ENCODE measurements at places on chromosomes 2 and 18. TPM values are rescaled to one million over a fixed set of nuclear protein-coding genes. Genes with fewer than 3 reads are reported as not detected.
A peak's percentile ranks its signal among the peaks of the same experiment; 100 is the strongest.

TXNDC2 gene
- not detected for total RNA-seq

SRD5A2 gene
- not detected for total RNA-seq

DNA sequence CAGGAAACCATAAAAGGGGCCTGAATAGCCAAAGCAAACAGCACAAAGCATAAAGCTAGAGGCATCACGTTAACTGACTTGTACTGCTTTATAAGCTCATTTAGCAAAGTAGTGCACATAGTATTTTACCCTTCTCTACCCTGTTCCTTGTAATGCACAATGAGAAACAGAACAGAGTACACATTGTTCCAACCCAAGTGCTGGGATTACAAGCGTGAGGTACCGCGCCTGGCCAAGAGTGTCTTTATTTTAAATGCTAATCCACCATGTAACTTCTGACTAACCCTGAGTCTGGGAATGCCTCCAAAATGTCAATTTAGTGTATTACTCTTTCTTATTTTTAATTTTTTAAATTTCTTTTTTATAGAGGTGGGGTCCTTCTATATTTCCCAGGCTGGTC, 46.4 kb upstream of the STON1 start:
- DNase-seq = no peak

DNA sequence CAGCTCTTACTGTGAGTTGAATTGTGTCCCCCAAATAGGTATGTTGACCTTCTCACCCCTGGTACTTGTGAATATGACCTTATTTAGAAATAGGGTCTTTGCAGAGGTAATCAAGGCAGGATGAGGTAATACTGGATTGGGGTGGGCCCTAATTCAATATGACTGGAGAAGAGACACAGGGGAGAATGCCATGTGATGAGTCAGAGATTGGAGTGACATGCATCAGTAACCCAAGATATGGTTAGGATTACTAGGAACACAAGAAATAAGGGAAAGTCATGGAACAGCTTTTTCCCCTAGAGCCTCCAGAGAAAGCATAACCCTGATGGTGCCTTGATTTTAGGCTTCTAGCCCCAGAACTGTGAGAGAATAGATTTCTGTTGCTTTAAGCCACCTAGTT, 37.0 kb upstream of the ATP5MC3 start:
- no peak for DNase-seq

SF3B6 gene
- total RNA-seq = 66.5 TPM

DNA sequence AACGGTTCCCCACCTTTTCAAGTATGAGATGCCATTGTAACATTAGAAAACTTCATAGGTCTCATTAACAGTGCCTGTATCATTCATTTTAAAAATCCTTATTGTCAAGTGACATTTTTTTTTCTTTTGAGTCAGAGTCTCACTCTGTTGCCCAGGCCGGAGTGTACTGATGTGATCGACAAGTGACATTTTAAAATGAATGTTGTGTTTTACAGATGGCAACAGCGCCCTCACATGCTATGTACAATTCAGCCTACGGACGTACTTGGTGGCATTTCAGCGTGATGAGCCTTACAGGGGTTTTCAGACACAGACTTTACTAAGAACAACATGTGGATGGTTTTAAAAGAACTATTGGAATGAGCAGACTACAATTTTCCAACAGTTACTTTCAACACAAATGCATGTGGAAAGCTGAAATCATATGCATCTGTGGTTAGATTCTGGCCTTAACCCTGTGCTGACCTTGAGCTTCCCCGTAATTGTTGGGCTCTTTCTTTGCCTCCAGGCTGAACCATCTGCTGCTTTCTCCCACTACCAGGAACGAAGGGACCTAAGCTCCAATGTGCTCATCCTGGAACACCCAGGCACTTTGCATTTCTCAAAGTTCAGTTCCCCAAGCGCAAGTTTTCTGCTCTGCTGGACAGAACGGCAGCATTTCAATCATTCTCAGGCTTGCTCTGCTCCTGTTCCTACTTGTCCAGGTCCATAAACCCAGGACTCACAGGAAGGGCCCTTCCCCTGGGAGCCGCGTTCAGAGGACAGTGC, 119.9 kb upstream of the NDUFV2 start:
- DNase-seq = no peak

DNA sequence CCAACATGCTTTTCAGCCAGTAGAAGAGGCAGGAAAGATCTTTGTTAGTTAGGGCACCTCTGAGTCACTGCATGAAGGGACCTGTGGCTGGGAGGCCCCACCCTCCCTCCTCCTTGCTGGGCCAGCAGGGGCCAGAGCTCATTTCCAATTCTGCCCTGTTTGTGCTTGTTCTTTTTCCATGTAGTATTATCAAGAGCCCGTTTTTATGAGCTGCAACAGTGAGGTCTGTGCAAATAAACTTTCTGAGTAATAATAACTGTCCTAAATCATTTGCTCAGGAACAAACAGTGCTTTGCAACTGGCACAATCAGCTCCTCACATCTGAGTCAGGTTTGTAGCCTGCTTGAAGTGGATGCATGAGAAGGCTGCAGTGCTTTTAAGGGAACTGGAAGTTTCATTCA, 128.0 kb downstream of the ARL4C start:
- DNase-seq = peak; percentile 53

DNA sequence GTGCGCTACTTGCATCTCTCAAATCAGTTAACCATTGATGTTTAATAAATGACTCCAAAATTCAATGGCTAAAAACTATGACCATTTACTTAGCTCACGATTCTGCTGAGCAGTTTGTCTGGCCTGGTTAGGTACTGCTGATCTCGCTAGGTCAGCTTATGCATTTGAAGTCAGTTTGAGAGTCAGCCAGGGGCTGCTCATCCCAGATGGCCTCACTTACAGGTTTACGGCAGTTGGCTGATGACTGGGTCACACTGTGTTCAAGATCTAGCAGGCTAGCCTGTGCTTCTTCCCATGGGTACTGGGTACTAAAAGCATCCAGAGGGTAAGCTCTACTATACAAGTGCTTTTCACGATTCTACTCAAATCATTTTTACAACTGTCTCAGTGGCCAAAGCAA, 122.1 kb downstream of the DLGAP1 start:
- DNase-seq = no peak

PARD6G gene
- total RNA-seq = 0.47 TPM

GRCh38 chr18:35826477-35826876, 146.0 kb upstream of the RMP24 start:
- DNase-seq = no peak

DNA sequence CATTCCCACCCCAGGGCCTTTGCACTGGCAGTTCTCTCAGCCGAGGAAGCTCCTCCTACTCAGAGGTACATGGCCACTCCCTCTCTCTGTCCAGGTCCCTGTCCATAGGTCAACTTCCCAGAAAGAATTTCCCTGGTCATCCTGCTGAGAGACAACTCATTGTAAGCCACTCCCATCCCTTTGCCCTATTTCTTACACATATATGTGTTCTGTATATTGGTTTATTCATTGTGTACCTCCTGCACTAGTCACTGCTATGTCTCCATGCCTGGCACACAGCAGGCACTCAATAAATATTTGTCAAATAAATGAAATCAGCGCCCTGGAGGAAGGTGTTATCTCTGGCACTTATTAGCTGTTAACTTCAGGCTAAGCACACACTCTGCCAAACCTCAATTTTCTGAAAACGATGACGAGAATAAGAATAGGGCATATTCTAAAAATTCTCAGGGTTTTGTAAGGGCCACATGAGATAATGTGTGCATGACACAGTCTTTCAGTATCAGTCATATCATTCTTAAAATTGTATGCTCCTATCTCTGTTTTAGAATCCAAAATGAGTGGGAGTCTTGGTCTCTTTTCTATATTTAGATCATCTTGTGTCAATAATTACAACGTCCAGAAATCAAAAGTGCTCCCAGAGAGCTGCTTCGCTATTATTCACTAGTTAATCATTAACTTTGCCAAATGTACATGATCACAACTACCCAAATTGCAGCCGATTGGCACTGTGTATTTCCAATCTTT, 198.0 kb downstream of the ALK start:
- DNase-seq = no peak

GRCh38 chr2:8514796-8515758, 166.8 kb upstream of the ID2 start:
- peak; percentile 64 for DNase-seq

RFTN2 gene
- 0.88 TPM for total RNA-seq

DNA sequence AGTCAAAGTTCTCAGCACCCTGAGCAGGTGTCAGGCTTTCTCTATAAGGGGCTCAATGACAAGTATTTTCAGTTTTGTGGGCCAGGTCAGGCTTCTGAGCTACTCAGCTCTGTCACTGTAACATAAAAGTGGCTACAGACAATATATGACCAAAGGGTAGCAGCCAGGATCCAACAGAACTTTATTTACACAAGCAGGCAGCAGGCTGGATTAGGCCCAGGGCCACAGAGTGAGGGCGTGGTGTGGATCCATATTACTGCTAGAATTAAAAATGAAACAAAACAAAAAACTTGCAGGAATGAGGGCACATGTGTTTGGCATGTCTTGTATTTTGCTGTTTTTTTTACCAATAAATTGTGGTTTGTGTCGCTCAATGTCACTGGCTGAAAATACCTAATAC, 143.7 kb downstream of the EIPR1 start:
- no peak for DNase-seq
